Ammon's horn (tissue), 1 donor: ENCODE measurements at places on chromosomes 2 and 18.

DNA sequence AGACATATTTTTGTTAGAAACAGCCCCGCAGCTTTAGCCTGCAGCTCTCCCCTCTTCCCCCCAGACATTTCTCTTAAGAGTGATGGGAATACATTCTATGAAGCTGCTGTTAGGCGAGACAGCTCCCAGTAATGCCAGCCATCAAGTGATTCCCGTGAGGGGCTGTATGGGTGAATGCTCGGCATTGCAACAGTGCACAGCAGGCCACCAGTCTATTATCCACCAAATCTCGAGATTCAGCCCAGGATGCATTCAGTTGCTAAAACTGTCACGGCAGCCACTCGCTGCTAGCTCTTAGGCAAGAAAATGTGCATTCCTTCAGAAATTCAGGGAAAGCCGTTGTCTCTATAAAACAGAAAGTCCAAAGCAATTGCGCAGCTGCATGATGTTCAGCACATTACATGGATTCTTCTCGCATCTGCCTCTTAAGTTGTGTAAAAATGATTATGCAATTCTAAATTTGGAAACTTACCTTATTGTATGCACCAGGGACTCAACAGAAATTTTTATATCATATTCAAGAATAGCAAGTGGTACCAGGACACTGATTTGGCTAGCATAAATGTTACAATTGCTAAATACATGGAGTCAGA, 211.3 kb upstream of the ARL4C start:
- DNase-seq, result no peak

DNA sequence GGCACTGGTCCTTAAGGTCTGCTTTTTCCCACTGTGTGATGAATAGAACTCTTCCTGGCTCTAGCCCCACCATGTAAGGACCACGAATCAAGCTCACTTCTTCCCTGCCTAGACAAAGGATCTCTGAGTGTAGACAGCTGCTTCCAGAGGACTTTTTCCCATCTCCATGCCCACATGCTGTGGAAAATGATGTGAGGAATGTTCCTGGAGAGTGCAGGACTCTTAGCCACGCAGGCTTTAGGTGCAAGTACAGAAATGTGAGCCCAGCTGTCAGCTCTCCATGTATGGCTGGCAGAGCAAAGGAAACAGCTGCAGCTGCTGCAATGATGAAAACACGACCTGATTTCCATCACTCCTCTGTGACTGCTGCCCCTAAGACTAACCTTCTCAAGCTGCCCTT, 35.5 kb downstream of the NXPH2 start:
- no peak for DNase-seq

DNA sequence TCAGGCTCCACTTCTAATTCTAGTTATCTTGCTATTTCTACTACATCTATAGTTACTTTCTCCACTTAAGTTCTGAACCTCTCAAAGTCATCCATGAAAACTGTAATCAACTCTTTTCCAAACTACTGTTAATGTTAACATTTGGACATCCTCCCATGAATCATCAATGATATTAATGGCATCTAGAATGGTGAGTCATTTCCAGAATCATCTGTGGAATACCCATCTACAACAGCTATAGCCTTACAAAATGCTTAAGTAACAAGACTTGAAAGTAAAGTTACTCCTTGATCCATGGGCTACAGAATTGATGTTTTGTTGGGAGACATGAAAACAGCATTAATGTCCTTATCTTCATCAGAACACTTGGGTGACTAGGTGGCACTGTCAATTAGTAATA, 35.4 kb downstream of the BARD1 start:
- no peak for DNase-seq

GRCh38 chr18:69490813-69491212, 90.1 kb downstream of the DOK6 start:
- no peak for DNase-seq

- no peak for DNase-seq
These were observed 107.7 kb downstream of the ACKR3 start for GRCh38 chr2:236677368-236677767.

DNA sequence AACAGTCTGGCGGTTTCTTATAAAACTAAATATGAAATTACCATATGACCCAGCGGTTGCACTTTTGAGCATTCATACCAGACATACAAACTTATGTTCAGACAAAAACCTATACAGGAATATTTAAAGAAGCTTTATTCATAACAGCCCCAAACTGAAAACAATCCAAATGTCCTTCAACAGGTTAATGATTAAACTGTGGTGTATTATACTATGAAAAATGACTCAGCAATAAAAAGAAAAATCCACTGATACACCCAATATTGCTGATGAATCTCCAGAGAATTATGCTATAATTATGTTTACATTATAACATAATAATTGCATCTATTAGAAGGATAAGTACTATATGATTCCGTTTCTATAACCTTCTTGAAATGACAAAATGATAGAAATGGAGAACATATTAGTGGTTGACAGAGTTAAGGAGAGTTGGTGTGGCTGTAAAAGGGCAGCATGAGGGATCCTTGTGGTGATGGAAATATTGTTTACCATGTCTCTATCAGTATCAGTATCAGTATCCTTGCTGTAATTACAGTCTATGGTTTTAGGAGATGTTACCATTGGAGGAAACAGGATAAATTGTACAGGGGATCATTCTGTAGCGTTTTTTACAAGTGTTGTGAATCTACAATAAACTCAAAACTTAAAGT, 127.1 kb downstream of the DSC3 start:
- no peak for DNase-seq

DNA sequence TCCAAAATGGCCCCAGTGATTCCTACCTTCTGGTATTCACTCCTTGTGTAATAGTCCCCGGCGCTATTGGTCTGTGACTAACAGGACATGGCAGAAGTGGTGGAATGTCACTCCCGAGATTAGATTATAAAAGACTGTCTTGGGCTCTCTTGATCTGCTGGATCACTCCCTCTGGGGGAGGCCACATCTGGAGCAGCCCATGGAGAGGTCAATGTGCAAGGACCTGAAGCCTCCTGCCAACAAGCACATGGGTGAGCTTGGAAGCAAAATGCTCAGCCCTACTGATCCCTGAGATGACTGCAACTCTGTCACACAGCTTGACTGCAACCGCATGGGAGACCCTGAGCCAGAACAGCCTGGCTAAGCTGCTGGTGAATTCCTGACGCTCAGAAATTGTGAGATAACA, 94.3 kb upstream of the GLI2 start:
- DNase-seq, result no peak

DNA sequence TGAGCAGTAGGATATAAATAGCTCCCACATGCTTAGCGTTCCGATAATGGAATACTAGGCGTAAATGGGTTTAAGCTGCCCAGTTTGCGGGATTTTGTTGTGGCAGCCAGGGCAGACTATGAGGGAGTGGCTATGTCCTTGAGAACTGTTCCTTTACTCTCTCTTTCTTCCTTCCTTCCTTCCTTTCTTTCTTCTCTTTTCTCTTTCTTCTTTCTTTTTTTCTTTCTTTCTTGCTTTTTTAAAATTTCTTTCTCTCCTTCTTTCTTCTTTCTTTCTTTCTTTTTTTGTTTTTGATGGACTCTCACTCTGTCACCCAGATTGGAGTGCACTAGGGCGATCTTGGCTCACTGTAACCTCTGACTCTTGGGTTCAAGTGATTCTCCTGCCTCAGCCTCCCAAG, 9.1 kb upstream of the PRELID3A start:
- no peak for DNase-seq

DNA sequence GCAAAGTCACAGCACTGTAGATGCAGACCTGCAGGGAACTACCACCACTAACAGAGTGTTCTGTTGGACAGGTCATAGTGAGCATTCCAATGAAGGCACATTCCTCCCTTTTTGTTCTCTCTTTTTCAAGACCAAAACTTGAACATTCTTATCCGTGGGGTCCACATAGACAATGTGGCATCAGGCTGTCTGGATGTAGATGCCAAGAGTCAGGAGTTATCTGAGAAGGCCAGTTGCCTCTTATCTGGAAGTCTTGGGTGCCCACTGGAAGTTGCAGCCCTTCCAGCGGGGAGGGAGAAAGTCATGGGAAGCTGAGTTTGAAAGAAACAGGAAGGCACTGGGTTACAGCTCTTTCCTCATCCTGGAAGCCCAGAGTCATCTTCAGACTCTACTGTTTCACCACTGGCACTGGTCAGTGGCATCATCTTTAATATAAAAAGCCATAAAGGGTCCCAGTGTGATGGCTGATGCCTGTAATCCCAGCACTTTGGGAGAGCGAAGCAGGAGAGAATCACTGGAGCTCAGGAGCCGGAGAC, 61.4 kb downstream of the FAM161A start:
- DNase-seq, result no peak

GRCh38 chr18:35707247-35707646, 125.7 kb downstream of the GALNT1 start:
- DNase-seq, result no peak

GRCh38 chr2:43328133-43328532, 101.7 kb upstream of the ZFP36L2 start:
- DNase-seq, result no peak

DNA sequence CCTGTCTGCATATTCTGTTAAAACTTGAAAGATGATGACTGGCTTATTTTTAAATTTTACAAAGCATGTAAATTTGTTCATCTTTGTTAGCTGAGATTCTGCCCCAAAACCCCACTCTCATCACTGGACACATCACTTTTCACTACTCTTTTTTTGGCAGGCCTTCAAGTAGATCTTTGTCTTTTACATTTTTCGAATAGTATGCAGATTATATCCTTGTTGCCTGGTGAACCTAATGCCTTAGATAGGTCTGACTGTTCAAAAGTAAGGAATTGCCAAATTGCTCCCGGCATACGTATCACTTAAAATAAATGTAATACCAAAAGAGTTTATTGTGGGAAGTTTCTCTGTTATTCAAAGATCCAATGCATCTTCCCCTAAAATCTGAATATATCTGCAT, 303.3 kb downstream of the XIRP2 start:
- no peak for DNase-seq

DNA sequence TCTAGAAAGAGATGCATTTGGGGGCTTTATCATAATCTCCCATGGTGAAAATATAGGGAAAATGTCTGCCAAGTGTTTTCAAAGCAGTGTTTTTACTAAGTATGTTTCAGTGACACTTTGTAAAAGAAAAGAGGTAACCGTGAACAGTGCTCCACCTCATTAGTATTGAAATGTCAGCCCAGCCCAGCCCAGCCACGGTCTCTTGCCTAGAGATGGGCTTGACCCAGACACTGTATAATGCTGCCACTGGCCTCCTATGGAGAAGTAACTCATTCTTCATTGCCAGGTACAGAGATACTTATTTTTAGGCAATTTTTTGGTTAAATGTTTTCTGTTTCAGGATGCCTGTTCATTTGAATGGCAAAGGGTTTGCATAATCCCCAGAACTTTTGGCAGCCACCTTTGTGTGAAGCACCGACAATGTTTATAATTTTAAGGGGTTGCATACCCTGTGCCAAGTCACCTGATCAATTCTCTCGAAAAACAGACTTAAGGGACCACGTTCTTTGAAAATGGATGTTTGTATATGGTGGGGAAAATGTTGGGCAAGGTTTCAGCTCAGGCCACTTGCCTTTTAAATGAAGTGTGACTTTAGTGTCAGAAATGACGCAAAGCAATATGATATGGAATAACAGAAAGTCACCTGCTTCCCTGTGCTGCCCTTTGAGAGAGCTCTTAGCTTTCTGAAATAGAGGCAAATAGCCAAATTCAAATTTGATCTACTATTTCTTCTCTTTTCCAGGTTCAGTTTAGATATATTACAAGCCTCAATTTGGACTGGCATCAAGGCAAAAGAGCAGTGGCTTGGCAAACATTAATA, 314.5 kb upstream of the RGPD4 start:
- DNase-seq, result no peak
